PC-3 (cell line): ENCODE measurements at places on chromosomes 2 and 18.
A peak's percentile ranks its signal among the peaks of the same experiment; 100 is the strongest.

DNA sequence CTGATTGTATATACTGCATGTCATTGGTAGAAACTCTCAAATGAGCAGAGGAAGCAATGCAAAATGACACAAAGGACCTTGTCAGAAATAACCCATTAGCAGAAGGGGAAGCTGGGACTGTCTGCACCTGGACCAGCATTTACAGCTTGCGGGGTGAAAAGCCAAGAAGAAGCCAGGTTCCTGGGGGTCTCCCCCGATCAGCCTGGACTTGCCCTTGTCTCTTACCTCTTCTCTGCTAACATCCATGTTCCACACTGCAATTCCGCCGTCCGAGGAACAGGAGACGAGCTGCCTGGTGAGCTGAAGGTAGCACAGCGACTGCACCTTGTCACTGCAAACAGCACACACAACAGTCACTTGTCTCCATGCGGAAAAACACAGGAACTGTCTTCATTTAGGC is 51.1 kb downstream of the WDFY1 start:
- no peak for DNase-seq

DNA sequence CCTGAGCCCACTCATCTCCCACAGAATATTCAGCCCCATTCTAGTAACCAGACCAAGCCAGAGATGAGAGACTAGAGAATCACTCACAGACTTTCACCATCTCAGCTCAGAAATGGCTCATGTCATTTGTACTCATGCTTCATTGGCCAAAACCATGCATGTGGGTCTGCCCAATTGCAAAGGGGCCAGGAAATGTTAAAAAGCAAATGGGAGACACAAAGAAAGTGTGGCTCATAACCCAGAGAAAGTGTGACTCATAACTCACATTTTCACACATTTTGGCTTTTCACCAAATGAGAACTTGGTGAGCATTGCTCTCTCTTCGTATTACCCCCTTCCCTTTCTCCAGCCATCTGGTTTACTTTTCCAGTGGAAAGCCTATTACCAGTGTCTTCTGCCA is 66.2 kb downstream of the MDH1 start:
- peak; percentile 22 for DNase-seq

GRCh38 chr2:228377533-228377932 is 196.0 kb upstream of the SPHKAP start:
- DNase-seq: no peak

DNA sequence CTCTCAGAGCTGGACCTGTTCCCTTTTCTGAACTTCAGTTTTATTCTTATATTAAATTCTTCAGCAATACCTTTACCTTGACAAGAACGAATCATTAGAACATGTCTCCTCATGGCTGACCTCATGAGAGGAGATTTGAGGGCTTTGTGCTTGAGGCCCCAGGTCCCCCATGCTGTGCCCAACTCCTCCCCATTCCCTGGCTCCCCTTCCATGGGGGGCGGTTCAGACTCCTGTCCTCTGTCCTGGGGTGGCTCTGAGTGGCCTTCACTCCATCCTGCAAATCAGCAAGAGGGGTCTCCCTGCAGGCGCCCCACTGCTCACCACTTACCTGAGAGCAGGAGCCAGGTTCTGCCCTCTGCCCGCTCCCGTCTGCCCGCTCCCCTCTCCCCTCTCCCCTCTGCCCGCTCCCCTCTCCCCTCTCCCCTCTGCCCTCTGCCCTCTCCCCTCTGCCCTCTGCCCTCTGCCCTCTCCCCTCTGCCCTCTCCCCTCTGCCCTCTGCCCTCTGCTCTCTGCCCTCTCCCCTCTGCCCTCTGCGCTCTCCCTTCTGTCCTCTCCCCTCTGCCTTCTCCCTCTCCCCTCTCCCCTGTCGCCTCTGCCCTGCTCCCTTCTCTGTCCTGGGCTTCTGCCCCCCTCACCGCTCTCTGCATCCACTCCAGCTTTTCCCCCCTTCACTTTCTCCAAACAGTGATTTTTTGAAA is 98.7 kb upstream of the ALKAL2 start:
- no peak for DNase-seq

GRCh38 chr2:103789381-103790095 is 1027.7 kb downstream of the TMEM182 start:
- DNase-seq: peak; percentile 86

DNA sequence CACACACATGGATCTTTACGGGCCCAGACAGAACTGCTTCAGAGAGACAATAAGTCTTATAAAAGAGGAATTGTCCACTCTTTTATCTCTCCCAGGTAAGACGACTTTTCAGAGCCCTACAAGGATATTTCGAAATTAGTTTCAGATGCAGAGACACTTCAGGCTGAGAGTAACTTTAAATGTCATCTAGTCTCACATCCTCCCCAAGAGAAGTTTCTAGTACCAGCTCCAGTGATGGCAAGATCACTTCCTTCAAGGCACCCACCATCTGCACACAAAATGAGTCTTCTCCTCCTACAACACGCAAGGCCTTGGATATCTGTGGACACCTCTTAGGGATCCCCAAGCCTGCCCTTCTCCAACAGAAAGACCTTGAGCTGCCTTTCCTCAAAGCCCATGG is 39.0 kb upstream of the KLHL29 start:
- no peak for DNase-seq
